ENCODE measurements at places on chromosomes 11 and 22.
A peak's percentile ranks its signal among the peaks of the same experiment; 100 is the strongest.

GRCh38 chr11:6410695-6411430 lies 8.0 kb downstream of the APBB1 start:
- no peak for ATAC-seq

DNA sequence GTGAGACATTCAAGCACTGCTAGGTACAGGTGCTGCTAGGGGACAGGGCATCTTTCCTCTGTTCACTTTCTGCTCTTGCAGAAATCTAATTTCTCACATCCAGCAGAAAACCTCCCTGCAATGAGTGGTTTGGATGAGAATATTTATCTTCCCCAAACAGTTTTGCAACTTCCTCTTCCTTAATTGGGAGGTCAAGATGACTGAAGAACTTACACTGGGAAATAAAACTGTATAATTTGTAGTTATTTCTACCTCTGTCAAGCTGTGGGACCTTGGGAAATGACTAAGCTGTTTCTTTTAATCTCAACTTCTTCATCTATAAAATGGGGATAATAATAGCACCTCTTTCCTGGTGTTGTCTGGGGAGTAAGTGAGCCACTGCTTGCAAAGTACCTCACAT lies 69.8 kb downstream of the PRR5L start:
- ATAC-seq, result no peak

DNA sequence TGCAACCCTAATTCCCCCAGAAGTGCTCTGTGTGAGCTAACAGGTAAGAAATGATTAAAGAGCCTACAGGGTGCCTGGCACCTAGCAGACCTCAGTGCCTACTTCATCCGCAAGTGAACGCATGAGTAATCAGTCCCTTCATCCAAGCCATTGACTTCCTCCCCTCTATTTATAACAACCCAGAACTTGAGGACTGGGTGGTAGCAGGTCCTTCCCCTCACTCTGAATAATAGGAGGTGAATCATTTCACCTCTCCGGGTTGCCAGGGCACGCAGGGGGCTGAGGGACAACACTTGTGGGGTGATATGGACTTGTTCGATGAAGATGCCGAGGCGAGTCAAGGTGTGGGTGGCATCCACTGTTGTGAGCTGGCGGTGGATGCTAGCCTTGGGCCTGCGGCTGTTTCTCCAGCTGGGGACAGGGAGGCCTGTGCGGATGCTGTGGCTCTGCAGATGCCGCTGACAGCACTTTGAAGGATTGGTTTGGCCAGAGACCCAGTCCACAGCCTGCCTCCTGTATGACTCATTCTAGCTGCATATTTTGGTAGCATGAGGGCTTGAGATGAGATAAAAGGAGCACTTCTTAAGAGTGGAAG lies 11.7 kb upstream of the SORL1-AS1 start:
- ATAC-seq, result peak; percentile 81

DNA sequence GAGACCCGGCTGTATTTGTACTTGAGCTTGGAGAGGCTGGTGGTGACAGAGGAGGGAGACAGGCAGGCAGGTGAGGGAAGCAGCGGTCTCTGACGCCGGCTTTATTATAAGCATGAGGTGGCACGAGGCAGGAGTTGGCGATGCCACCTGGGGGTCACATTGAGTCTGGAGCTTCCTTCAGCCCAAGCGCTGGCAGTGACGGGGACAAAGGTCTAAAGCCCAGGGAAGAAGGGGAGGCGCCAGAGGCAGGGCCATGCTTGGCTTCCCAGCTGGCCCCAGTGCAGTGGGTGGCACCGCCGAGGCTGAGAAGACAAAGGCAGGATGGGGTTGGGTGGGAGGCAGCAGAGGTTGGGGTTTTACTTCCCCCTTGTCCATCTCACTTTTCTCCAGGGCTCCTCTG lies 4.5 kb downstream of the FXYD2 start:
- ATAC-seq, result no peak

DNA sequence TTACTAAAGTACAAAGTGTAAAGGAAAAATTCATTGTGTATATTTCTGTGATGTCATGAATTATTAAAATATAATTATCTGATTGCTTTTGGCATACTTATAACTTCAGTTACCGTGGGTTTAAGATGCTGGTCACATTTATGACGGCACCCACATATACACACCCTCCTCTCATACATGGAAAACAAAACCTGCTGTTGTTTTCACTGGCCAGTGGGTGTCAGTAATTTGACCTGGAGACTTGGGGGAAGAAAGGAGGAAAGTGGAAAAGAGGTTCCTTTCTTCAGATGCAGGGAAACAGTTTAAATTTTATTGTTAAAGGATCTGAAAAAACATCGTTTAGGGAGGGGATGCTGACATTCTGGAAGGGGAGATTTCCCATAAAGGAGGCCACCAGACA lies 742 bp upstream of the BBOX1 start:
- ATAC-seq, result no peak
